Dermis blood vessel endothelial cell (primary cell): ENCODE measurements at places on chromosomes 7 and 10. TPM values are rescaled to one million over a fixed set of nuclear protein-coding genes. Genes with fewer than 3 reads are reported as not detected.

The ZNF804B gene
- not detected in 2 replicates for total RNA-seq

The GRM3 gene
- total RNA-seq, result not detected in 2 replicates

The IGF2BP3 gene
- 13.4 and 41.5 TPM in 2 replicates for total RNA-seq

The CALML5 gene
- total RNA-seq, result not detected in 2 replicates

The EEPD1 gene
- total RNA-seq, result 1.3 and 5.1 TPM in 2 replicates

The FBXO24 gene
- total RNA-seq, result 0.60 TPM in 1 of 2 replicates, not detected in the other

The CAV1 gene
- 1,771 and 3,866 TPM in 2 replicates for total RNA-seq
